A549 treated with DMSO at 1 μM for 4 hours (cell line): ENCODE measurements at places on chromosomes 7 and 10. TPM values are rescaled to one million over a fixed set of nuclear protein-coding genes. Genes with fewer than 3 reads are reported as not detected.

CD36 gene
- 0.07 to 0.21 TPM (median 0.09 TPM) in 4 of 5 replicates, not detected in the other for total RNA-seq

WNT8B gene
- total RNA-seq = 0.07 TPM in 1 of 5 replicates, not detected in the others

YKT6 gene
- total RNA-seq = 110 to 128 TPM (median 123 TPM) in 5 replicates

FRMD4A gene
- total RNA-seq = 4.1 to 5.7 TPM (median 4.8 TPM) in 5 replicates

KCNIP2 gene
- 0.69 to 1.2 TPM (median 0.89 TPM) in 5 replicates for total RNA-seq

ATOH7 gene
- total RNA-seq = 0.19 to 0.44 TPM (median 0.26 TPM) in 5 replicates

C7orf33 gene
- total RNA-seq = not detected in 5 replicates

SLC13A4 gene
- not detected in 5 replicates for total RNA-seq

TCAF2 gene
- total RNA-seq = 0.20 to 0.37 TPM (median 0.30 TPM) in 5 replicates

HSPA12A gene
- total RNA-seq = 10.9 to 15.2 TPM (median 14.5 TPM) in 5 replicates
